ENCODE measurements at places on chromosomes 3 and 15.

- no peak for DNase-seq
Measured at GRCh38 chr3:127093312-127093711, 99.6 kb upstream of the PRR23E start.

DNA sequence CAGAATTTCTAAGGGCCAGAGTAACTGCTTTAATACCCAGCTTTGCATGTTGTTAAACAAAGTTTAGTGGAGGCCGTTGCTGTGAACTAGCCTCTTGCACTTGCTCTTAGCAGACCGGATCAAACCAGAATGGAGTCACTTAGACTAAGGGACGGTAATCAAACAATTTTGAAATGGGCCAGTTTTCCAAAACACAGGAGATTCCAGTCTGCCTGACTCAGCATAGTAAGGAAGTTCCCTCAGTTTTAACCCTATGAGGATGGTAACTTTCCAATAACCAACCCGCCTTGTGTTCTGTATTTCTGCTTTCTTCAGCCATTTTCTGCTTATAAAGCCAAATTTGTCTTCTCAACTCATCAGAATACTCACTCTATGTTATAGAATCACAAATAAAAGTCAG lies 77.2 kb upstream of the WDR72 start:
- no peak for DNase-seq

GRCh38 chr3:81778678-81779182 lies 17.3 kb upstream of the GBE1 start:
- DNase-seq: peak; percentile 0

DNA sequence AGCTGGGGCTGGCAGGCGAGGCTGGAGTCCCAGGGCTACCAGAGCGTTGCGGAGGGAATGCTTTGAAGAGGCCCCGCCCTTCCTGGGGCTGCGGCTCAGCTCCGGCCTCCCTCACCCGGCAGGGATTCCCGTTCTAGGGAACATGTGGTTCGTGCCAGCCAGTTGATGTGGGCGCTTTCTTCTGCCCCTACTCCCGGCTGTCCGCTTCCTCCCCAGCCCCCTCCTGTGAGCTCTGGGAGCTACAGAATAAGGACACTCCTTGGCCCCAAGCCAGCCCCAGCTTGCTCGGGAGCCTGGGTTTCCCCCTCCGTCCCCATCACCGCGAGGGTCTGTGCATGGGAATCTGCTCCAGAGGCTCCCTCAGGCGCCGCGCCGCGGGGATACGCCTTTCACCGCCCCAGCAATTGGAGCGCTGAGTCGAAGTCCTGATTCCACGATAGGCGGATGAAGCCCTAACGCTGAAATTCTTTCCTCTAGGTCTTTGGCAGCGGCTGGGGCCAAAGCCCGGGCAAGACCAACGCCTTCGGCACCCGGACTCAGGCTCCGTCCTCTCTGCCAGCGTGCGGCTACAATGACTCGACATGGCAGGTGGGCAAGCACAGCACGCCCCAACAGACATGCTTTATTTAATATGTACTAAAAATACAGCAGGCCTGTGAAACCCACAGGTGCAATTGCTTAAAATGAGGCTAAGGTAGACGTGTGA lies 69.5 kb downstream of the KLF15 start:
- peak; percentile 27 for DNase-seq

DNA sequence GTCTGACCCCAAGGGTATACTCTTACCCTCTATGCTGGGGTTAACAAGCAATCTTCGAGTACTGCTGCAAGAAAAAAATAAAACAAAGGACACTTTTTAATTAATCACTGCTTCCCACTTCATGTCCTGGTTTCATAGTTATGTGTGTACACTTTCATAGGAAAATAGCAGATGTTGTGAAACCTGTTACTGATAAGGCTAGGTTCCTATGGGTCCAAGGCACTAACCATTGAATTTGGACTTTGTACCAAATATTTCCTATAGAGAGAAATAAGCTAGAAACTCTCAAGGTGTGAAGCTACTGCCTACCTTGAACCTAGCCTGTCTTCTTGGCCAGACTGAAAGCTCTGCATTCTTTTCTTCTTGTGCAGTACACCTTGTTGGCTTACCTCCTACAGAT lies 14.6 kb upstream of the GPR160 start:
- DNase-seq: no peak

DNA sequence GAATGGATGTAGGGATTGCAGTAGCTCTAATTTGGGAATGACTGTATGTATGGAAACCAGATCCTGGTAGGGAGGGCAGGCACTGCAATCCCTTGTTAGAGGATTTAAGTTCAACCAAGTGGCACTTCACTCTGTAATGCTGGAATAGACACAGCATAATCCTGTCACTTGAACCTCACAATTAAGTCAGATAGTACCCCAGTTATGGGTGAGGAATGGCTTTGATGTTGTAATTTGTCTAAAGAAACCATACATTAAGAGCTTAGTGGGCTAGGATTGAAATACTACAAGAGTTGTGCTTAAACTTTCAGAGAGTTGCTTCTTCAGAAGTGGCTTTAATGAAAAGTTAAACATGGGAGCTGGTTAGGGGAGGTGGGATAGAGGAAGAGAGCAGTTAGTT lies 9.3 kb downstream of the RAB7A start:
- no peak for DNase-seq

DNA sequence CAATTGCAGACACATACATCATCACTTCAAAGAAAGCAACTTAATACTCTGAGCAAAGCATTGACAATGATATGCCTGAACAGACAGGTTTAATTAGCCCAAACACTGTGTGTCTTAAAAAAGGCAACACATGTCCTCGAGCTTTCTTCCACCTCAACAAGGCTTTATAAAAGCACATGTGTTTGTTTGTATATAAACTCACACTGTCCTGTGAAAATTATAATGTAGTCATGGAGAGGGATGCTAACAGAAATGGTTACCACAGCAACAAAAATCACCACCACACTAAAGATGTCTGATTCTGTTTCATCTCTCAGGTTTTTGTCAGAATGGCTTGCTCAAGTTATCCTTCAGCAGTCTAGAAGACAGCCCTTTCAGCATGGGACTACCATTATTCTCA lies 314.7 kb downstream of the MAGI1 start:
- DNase-seq: peak; percentile 19

- DNase-seq: no peak
Measured at GRCh38 chr3:17065881-17066280, 181.1 kb downstream of the PLCL2 start.

GRCh38 chr3:171173736-171174135 lies 147.2 kb upstream of the SLC2A2 start:
- DNase-seq: no peak

GRCh38 chr3:172174513-172175253 lies 135.3 kb downstream of the FNDC3B start:
- no peak for DNase-seq

GRCh38 chr3:146557745-146558144 lies 13.3 kb upstream of the PLSCR1 start:
- DNase-seq: no peak

DNA sequence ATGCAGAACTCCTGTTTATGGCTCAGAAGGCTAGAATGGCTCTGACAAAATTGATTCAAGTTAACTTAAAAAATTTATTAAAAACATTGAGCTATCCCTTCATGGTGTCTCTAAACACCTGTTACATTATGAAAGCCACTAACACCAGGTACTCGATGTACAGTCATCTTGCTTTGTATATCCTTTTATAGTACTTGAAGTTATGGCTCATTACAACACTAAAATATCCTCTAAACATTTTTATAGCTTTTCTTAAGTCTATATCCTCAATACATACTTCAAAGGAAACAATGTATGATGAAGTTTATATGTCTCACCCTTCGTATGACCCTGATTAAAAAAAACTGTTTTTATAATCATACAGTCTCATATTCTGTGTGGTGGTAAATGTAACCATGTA lies 38.2 kb downstream of the SLITRK3 start:
- DNase-seq: no peak

- no peak for DNase-seq
Measured at GRCh38 chr3:186787642-186788481, 4.5 kb downstream of the EIF4A2 start.

GRCh38 chr3:150254309-150254708 lies 153.8 kb upstream of the TSC22D2 start:
- no peak for DNase-seq

DNA sequence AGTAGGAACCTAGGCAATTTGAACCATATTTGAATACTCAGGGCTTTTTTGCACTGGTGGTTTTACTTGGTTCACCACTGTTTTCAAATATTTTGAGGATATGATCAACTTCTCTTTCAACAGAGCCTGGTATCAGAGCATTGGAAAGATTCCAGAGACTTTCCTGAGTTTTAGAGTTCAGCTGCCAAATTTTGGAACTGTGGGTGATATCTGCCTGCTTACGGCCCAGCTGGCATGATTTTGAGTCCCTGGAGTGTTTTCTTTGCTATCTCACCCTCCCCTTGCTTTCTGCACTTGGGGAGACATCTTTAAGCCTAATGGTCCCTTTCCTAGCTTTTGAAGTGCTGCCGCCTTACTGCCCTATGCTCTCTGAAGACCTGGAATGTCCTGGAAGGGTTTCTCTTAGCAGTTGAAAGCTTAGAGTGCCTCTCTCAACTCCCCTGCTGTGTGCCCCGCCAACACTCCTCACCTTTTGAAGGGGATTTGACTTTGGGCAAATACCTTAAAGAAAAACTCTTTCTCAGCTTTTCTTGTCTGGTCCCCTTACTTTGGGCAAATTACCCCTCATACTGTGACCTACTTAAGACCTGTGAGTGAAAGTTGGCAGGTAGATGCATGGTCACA lies 539.1 kb downstream of the MFSD1 start:
- no peak for DNase-seq

GRCh38 chr3:77039606-77040171 lies at the start of gene ROBO2:
Gene ROBO2 (plus strand): TSS chr3:77040099. CDS start chr3:77040786, 687 bp downstream.
- DNase-seq: peak; percentile 65

- DNase-seq: peak; percentile 37
Measured at GRCh38 chr3:30493911-30494311, 112.5 kb upstream of the TGFBR2 start.

- no peak for DNase-seq
Measured at GRCh38 chr15:75230016-75230343, 28.2 kb upstream of the GOLGA6C start.

DNA sequence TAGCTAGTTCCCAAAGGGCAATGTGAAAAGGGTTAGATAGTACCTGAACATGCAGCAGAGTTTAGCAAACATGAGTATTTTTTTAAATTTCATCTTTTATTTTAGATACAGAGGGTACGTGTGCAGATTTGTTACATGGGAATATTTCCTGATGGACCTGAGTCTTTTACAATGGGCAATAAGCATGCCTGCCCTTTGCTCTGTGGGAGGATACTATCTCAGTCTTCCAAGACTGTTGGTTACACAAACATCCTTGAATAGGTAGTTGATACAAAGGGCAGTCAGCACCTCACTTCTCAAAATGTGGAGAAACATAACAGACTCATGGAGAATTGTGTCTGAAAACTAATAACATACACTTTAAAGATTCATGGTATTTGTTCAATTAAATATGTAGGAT lies 103.3 kb downstream of the GOLIM4 start:
- DNase-seq: no peak

GRCh38 chr15:80179025-80179759 lies 26.4 kb downstream of the FAH start:
- no peak for DNase-seq

Measured in NCI-H2171 treated with DMSO at 0.1 percent for 48 hours (cell line).